ENCODE measurements at places on chromosomes 7 and 10.

DNA sequence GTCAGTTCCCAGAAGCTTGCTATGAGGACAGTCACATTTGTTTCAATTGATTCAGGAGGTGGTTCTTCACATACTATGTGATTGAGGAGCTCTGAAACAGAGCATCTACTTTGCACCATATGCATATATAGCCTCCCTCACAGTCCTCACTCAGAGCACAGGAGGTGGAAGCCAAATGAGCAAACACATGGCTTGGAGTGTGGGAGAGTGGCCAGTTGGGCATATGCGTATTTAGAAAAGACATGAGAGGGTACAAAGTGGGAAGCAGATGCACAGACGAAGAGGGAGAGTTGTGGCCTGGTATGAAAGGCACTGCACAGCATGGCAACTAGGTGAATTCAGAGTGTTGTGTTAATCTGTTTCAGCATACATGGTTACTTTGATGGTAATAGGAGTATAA, 165.6 kb downstream of the COL28A1 start:
- DNase-seq = no peak

DNA sequence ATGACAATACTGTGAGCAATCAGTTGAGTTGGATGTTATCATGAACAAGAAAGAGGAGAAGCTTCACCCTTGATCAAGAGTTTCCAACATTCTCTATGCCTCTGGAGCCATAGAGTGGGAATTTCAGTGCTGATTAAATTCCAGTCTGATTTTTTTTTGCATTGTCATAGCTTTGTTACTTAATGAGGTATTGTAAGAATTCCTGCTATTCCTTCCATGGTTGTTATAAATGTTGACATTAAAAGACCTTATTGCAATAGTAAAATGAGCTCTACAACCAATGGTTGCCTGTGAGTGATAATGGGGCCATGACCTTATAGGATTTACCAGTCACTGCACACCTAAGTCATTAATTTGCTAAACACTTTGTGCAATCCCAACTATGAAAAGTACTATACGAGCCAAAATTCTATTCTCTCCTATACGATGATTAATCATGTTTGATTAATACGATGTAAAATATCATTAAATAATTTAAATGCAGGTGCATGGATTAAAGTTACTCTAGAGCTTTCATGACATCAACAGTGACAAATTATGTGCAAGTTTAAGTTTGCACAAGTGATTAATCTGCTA, 353.2 kb upstream of the KLF6 start:
- no peak for DNase-seq

GRCh38 chr7:105886776-105887175, 10.4 kb upstream of the ATXN7L1 start:
- no peak for DNase-seq

DNA sequence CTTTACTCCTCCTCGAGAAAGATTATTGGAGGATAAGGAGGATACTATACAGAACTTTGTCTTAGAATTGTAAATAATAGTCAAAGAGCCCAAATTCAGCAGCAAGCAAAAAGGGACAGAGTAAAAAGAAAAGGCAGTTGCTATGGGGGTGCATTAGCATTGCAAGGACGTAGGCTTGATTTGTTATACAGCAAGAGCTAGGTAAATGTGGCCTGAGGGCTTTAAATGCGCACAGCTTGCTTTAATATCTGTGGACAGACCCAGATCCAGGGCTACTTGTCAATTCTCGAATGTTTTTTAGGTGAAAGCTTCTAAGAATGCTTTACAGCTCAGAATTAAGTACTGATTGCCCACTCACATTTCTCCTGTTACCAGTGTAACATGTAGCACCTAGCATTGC, 58.5 kb downstream of the CELF2 start:
- DNase-seq = no peak

DNA sequence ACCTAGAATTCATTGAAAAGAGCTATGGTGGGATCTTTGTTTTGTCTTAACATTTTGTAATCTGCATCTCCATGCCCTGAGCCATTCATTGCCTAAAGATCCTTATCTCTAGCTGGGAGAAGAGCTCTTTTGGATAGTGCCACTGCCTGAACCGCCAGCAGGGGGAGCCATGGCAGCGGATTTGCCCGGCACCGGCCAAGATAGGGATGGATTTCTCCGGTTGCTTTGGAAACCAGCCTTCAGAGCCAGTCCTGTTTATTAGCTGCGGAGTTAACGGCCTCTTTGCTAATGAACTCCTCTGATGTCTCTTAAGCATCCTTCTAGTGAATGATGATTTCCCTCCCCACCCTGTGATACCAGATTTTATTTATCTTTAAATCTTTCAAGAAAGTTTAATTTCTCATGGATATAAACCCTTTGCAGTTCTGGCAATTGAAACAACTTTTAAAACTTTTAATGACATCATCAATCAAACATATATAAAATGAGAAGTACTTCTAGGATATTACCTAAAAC, 58.2 kb upstream of the LYZL2 start:
- peak; percentile 77 for DNase-seq

DNA sequence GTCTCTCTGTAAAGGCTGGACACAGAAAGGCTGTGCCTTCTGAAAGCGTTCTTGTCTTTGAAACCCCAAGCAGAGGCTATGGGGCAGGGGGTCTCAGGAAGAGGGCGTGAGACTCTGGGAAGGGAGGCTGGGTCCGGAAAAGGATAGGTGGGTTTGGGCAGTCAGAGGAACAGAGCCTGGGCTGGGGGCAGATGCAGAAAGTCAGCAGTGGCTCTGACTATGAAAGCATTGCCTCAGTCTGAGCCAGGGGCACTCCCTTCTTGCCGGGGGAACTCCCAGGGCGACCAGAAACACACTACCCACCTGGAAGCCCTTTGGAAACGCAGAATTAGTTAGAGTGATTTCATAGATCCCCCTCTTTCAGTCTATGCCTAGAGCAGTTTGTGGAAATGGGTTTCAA, 72.0 kb downstream of the VWA2 start:
- no peak for DNase-seq

DNA sequence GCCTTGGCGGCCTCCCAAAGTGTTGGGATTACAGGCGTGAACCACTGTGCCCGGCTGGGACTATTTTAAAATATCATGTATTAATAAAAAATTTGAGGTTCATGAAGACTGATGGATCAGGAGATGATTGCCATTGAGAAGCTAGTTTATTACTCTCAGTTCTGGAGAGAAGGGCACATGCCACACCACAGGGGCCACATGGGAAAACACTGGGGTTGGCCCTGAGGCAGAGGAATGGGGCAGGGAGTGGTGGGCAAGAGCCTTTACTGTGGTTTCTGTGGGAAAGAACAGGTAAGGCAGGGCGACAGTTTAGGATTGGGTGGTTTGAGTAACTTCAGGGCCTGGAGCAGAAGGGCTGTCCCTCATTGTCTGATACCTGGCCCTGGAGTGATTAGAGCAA, 6.8 kb upstream of the TBRG4 start:
- no peak for DNase-seq

DNA sequence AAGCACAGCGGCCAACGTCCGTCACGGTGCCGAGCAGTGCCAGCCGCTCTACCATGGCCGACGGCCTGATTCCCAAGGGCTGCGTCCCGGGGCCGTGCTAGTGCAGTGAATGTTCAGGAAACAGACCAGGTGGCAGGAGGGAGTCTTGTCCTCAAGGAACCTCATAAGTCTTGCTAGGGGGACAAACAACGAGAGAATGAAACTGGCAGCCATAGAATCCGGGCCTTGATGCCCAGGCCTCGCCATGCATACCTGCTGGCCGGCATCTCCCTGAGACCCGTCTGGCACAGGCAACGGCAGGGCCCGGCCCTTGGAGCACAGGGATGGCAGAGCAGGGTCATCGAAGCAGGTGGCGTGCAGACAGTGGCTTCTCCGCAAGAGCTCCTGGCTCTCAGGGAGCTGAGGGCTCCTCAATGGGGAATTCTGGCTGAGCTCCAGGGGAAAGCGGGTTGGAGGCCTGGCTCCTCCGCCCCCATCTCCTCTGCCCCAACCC, 58.8 kb downstream of the DIP2C start:
- DNase-seq = no peak

GRCh38 chr10:118116715-118117449, 70.1 kb upstream of the RAB11FIP2 start:
- DNase-seq = no peak
